ENCODE measurements at places on chromosomes 6 and 20.

DNA sequence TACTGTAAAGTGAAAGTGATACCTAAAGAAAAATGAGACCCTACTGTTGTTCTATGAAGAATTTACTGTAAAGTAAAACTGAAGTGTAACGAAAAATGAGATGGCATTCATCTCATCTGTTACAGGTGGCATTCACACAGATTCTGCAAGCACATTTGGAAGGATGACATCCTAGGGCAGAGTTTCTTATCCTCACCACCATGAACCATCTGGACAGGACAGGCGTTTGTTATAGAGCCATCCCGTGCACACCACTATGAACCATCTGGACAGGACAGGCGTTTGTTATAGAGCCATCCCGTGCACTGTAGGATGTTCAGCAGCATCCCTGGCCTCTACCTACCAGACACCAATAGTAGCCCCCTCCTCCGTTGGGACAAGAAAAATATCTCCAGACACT, 294.8 kb downstream of the GMDS start:
- no peak for DNase-seq

- DNase-seq: no peak
Observed at GRCh38 chr6:71190809-71191208, 97.8 kb upstream of the OGFRL1 start.

DNA sequence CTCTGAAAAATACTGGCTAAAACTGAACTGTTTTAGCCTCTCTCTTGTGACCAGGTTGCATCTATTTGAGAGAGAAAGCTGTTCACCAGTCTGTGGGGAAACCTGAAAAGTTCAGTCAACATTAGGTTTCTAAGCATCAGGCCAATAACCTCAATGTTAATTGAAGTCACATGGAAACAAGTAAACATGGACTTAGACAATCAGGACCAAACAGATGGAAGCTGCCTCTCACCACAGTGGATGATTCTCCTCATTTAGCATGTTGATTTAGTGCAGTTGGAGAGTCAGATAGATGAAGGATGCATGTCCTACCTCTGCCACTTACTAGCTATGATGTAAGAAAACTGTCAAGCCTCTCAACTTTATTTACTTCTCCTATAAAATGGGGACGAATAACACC, 18.2 kb downstream of the SCGN start:
- no peak for DNase-seq

DNA sequence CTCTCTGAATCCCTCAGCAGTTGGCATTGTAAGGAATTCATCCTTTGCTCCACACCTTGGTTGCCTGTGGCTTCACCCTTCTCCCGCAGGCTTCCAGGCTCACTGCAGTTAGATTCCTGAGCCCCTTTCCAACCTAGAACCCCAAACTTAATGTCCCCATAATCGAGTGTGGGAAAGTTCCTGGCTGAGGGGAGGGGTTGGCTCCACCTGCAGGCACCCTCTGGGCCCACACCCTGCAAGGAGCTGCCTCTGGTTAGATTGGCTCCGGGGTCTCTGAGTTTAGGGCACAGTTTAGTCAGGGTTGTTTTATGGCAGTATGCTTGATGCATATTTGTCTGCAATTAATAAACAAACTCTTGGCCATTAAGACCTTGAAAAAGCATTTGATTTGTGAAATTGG, 63.4 kb downstream of the MTHFD1L start:
- no peak for DNase-seq

GRCh38 chr6:83359638-83360037, 71.2 kb downstream of the ME1 start:
- DNase-seq: no peak

GRCh38 chr20:25049261-25050060, 8.5 kb downstream of the ACSS1 start:
- DNase-seq: no peak

DNA sequence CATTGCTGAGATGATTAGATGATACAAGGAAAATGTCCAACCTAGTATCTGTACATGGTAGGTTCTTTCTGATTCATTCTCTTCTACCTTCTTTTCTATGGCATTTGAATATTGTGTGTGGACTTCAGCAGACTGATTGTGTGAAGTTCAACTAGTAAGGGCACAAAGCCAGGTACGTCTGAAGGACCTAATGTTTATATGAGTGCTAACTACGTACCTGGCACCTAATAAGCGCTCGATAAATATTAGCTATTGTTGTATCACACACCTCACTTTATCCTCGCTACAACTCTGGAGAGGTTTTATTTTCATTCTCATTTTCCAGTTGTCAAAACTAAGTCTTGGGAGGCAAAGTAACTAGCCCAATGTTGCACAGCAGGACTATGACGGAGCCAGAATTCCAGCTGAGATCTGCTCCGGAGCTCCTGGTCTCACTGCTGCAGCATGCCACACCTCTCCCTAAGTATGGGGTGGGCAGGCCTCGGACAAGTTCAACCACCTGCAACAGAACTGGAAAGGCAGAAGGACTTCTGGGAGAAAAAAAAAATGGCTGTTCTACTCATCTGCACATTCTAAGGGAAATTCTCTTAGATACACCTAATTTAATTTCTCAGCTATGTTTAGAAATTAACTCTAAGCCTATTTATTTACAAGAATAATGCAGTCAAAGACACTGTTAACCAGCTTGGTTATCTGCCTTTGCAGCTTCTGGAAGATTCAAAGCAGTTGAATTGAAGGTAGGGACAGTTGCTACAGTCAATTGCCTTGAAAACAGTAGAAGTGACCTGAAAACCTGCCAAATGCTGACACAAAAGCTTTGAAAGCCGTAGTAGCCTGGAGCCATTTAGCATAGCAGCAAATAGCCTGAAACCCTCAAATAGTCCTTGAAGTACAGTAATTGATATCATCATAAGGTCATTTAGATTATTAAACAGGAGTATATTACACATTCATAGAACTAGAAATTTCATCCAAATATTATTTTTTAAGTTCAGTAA, 165.0 kb downstream of the PDE7B start:
- no peak for DNase-seq

DNA sequence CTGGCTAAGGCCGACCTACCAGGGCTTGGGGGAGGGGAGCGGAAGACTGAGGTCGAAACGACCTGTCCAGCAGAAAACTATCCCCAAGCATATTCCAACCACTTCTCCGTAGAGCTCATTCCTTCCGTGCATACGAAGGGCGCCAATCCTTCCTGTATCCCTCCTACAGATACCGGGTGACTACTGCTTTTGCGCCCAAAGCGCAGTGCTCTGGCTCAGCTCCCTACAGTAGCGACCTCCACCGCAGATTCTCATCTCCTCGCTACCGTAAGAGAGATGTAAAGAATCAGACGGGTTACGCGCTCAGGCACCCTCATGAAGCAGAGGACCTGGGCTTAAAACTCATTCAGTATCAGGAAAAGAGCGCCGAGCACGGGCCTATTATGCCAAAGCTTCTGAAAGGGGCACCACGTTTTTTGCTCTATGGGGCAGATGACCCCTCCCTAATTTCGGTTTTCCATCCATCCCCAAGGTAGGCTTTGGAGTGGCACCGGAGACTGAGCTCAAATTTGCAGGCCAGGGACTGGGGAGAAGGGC, 563 bp upstream of the NNAT start:
- no peak for DNase-seq

DNA sequence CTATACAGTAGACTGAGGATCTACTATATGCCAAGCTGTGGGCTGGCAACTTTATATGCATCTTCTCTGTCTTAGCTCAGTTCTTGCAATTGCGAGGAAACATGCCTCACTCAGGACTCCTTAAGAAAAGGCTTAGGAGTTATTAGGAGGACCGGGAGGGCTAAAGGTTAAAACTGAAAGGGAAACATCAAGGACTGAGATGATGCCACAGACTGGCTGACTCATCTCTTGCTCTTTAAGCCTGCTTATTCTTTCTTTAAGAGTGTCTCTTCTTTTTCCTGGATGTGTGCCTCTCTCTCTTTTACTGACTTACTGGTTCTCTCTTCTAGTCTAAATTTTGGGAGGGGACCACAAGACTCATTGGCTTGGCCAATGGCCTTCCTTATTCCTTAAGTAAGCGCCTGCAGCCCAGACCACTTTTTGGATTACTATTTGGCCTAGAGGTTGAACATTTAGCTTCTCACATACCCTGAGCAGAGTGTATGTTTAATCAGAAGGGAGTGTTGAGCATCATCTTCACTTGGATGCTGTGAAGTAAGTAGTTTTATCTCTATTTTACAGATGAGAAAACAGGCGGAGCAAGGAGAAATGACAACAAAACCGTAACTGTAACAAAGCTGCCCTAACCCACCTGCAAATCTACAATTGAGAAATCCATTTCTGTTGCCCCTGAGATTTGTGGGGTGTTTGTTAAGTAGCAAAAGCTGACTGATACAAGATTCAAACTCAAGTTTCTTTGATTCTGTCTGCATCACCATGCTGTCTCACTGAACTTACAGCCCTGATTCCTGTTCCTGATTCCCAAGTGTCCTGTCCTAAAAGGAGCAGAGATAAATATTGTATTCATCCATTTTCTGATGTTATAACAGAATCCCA, 7.2 kb upstream of the SDC4 start:
- DNase-seq: no peak

- no peak for DNase-seq
Observed at GRCh38 chr6:121925024-121925423, 474.4 kb upstream of the HSF2 start.

- DNase-seq: no peak
Observed at GRCh38 chr20:46826343-46826984, 68.2 kb upstream of the EYA2 start.

DNA sequence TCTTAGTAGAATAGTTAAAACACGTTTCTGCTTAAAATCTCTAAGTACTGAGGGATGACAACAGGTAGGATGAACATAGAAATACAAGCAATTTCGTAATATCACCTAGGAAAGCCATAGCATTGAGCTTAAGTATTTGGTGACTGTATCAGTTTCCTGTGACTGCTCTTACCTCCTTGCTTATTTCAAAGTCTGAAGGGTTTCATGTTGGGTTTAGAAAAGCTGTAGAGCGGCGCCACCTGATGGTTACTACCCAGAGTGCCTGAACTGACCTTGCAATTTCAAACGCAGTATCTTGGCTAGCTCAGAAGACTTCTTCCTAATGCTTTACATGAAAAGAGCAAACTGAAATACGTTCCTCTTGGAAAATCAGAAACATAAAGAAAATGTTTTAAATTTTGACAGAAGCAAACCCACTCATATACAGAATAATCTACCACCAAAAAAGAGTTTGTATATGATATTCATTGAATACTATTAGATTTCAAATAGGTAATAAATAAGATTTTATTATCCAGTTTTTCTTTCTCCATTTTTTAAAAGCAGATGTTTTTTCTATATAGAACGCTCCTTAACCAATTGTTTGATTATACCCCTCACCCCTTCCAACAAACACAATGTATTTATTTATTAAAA, 82.3 kb upstream of the RIPOR2 start:
- DNase-seq: no peak

GRCh38 chr6:111592726-111593511, 12.8 kb downstream of the TRAF3IP2 start:
- no peak for DNase-seq

GRCh38 chr6:150531957-150532356, 67.7 kb upstream of the PLEKHG1 start:
- DNase-seq: no peak

DNA sequence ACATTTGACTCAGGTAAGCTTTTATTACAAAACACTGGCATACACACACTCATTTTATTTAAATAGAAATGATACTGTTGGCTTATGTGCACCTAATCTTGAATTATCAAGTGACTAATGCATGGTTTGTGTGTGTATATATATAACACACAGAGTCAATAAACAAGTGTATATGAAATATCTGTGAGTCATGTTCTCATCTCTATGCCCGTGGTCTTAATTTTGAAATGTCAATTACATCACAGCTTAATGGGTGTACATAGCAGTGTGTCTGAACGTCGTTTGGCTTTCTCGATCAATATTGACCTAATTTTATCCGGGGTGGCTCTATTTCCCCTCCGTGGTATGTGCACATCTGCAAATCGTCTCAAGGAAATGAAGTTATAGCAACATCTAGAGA, 104.0 kb upstream of the ZFP64 start:
- no peak for DNase-seq

DNA sequence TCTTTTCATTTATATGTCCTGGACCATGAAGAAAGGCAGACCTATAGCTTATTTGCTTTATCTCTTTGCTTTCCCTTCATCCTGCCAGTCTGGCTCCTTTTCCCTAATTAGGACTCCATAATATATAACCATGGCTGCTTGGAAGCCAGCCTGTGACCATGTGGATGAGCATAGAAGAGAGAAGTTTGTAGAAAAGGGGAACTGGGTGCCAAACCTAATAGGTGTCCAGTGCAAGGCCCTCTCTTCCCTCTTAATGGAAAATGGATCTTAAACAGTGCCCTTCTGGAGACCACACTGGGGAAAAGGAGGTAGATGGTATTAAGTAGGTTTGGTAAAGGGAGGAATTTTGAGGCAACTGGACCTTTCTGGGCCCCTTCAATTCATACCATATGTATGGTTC, 16.7 kb upstream of the OSTM1 start:
- no peak for DNase-seq

GRCh38 chr6:127854009-127854408, 46.8 kb downstream of the THEMIS start:
- DNase-seq: no peak

DNA sequence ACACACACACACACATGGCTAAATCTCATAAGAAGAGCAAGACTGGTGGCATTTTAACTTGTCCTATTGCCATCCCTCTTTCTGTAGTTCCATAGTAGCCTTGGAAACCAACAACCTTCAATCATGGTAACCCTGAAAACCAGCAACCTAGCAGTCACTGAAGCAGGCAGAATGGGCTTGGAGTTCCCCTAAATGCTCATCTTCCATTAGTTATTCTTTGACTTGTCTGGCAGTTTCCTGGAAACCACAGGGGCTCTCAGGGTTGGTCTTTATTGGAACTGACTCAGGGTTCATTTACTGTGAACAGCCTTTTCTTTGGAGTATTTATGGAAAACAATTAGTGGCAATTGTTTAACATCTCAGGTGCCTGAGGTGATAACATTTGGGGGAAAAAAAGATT, 19.4 kb upstream of the BRPF3 start:
- no peak for DNase-seq

DNA sequence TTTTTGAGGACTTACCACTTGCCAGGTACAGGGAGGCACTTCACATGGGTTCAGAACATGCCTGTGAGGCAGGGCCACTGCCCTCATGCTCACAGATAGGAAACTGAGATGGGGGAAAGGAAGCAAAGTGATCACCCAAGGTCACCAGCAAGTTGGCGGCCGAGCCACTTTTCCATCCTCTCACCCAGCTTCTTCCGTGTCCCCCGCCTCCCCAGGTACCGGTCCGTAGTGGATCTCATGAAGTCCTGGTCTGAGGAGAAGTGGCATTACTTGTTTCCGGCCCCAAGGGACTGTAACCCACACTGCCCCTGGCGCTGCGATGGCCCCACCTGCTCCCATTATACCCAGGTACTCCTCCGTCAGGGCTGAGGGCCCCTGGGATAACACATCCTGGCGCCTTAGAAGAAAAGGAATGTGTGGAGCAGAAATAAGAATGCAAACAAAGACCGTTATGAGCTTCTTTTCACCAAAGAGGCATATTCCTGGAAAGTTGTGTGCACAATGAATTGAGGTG, 6.4 kb downstream of the R3HDML start:
- DNase-seq: no peak
